Fibroblast of skin of back (primary cell): ENCODE measurements at places on chromosomes 2 and 18.

- peak; percentile 39 for DNase-seq
Observed at GRCh38 chr2:147739508-147739907, 105.3 kb upstream of the ACVR2A start.

DNA sequence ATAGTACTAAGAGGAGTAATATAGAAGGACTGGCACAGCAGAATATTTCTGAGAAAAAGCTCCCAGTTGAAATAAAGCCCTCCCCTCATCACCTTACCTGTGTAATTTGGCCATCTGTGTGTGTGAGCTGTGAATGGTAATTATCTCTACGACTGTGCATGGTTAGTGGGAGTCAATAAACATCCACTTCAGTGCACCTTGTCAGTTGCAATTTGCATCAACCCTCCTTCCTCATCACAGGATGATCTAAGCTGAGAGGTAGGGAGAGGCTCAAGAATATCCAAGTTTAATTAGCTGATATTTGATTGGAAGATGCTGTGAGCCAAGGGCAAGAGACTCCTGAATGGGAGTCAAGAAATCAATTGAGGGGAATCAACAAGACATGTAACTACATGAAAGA, 694.9 kb upstream of the KLHL29 start:
- DNase-seq: no peak

DNA sequence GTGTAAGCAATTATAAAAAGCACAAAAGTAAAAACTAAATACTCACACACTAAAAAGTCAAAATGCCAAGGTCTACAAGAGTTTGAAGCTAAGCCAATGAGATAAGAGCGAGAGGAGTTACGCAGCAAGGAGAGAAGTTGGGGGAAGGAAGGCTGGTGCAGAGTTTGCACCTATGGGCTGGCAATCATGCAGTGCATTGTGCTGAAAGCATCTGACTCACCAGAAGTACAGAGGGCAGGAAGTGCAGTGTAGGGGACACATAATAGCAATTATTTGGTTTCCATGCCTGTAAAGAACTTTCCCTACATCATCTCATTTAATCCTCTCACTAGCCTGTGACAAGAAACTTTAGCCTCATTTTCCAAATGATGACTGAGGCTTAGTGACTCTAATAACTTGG, 142.7 kb upstream of the KYNU start:
- DNase-seq: no peak

DNA sequence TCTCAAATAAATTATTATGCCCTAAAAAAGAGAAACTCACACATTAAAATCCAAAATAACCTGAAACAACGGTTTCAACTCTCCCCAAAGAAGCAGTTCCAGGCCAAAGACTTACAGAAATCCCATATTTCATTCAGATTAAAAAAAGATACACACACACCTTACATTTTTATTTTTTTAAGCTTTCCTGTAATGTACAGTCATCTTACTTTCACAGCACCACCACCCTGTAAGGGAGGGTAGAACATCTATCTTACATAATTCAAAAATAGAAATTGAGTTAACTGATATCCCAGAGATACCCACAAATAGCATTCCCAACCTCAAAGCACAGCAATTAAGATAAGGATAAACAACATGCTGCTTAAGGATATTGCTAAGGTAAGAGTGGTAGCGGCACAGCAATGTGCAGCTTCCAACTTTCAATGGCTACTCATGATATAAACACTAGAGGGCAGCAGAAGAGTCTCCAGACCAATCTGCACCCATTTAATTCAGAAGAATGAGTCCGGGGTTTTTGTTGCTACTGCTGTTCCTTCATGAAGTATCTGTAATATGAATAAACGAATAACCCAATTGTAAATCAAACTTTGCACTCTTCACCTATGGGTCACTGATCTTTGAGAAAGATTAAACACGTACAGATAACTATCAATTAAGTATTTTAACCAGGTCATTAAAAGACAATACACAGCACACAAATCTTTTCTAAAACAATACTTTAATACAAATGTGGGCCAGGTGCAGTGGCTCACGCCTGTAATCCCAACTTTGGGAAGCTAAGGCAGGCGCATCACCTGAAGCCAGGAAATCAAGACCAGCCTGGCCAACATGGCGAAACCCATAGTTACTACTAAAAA, 11.3 kb downstream of the GFPT1 start:
- DNase-seq: peak; percentile 51

DNA sequence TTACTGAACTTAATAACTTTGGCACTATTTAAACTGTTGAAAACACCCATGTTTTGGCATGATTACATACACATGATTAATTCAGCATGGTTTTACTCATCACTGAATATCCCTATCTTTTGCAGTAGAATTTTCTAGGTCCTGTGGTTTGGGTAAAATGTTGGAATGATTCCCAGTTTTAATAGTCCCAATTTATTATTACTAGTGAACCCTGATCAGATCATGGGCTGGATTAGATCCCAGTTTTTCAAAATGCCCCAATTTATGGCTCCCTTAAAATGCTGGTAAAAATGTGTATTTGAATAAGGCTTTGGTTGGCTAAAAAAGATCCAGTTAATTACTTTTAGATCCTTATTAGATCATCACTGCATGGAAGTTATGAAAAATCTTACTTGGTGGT, 273.6 kb upstream of the NRP2 start:
- peak; percentile 26 for DNase-seq

GRCh38 chr2:134217924-134218323, 35.9 kb upstream of the MGAT5 start:
- no peak for DNase-seq

DNA sequence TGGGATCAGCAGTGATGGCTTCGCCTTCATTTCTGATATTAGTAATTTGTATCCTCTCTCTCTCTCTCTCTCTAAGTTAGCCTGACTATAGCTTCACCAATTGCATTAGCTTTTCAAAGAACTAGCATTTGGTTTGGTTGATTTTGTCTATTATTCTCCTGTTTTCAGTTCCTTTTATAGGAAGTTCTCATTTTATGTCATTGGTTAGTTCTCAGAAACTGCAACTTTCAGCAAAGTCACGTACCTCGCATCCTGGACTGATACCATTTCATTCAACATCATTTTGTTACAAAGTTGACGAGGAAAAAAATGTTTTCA, 450.8 kb downstream of the EIPR1 start:
- DNase-seq: no peak

GRCh38 chr2:30310371-30310770, 79.0 kb downstream of the LBH start:
- no peak for DNase-seq

DNA sequence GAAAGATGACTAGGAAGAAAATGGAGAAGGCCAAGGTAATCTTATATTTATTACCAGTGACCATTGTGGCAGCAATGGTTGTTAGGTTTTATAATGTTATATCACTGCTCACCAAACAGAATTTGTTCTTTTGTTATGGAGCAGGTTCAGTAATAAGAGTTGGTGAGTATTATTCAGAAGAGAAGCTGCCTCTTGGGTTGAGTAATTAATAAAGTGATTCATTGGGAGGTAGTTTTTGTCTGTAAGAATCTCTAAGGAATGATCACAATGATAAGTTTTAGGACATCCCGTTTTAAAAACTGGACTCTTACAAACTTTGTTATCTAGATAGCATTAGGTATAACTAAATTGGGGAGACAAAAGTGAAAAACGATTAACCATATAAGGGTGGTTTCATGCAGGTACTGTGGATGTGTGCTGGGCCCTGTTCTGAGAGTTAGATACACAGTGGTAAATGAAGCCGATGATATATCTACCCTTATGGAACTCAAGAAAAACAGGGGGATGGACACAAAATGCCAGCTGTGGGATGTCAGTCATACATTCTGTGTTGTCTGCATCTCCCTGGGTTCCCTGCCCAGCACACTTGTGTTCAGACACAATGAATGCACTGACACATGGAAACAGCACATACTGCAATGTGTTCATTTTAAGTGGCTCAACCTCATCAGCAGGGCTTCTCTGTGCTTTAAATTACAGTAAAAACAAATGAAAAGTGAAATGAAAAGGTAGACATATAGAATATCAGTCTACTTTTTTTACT, 7.5 kb downstream of the MAP4K4 start:
- peak; percentile 11 for DNase-seq

DNA sequence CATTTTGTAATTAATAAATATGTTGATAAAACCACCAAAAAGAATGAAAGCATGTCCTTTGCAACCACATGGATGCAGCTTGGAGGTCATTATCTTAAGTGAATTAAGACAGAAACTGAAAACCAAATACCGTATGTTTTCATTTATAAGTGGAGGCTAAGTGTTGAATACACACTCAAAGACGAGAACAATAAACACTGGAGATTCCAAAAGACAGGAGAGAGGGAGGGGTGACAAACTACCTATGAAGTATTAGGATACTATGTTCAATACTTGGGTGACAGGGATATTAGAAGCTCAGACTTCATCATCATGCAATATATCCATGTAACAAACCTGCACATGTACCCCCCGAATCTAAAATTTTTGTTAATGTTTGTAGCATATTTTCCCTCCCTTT, 7.0 kb downstream of the ERLEC1 start:
- no peak for DNase-seq

GRCh38 chr2:160408173-160408958, 85.2 kb downstream of the RBMS1 start:
- DNase-seq: peak; percentile 25

GRCh38 chr2:132915812-132916549, 246.0 kb upstream of the LYPD1 start:
- DNase-seq: peak; percentile 40

GRCh38 chr2:220969348-220969747, 602.8 kb downstream of the EPHA4 start:
- DNase-seq: no peak

- DNase-seq: peak; percentile 69
Observed at GRCh38 chr2:85673716-85674375, 5.8 kb upstream of the SFTPB start.

GRCh38 chr2:165634855-165635254, 159.2 kb downstream of the GALNT3 start:
- DNase-seq: peak; percentile 17

- no peak for DNase-seq
Observed at GRCh38 chr2:68320118-68320641, 431 bp upstream of the CNRIP1 start.

DNA sequence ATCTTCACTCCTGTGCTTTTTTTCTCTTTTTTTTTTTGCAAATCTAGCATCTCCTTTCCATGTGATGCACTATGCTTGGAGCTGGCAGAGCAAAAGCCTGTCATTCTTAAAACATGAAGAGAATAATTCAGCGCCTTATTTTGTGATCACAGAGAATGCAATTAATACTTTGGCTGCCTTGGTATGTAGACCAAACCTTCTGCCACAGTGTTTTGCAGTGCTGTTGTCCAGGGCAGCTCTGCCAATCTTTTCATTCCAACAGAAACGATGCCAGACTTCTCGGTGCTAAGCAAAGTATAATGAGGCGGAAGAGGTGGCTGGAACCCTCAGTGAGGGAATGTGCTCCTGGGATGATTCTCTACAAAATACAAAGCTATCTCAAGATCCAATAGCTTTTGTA, 25.6 kb downstream of the BCL2 start:
- DNase-seq: no peak

GRCh38 chr2:210046851-210047500, 44.5 kb downstream of the RPE start:
- DNase-seq: no peak

GRCh38 chr2:111657351-111657975, 226.5 kb downstream of the ANAPC1 start:
- DNase-seq: no peak

GRCh38 chr18:28494151-28494550, 317.2 kb upstream of the CDH2 start:
- peak; percentile 62 for DNase-seq

GRCh38 chr18:1665079-1665478, 760.4 kb downstream of the ADCYAP1 start:
- no peak for DNase-seq

- no peak for DNase-seq
Observed at GRCh38 chr18:37762076-37762621, 196.6 kb upstream of the CELF4 start.

DNA sequence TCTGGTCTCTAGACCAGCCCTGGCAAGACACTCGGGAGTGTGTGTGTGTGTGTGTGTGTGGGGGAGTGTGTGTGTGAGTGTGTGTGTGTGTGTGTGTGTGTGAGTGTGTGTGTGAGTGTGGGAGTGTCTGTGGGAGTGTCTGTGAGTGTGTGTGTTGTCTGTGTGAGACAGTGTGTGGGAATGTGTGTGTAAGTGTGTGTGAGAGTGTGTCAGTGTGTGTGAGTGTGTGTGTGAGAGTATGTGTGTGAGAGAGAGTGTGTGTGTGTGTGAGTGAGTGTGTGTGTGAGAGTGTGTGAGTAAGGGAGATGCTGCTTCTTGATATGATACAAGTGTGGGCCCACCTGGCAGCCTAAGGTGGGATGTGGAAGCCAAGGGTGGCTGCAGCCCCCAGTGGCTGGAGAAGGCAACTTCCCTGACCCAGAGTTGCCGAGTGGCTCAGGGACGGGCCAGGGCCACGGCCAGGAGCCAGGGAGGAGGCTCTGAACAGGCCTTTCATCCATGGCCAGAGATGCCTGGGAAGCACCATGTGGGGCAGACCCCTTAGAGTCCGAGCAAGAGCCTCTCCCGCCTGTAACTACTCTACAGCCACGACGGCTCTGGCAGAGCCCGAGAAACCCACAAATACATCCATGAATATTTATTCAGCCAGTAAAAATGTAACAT, 159.3 kb upstream of the MYCN start:
- DNase-seq: no peak

DNA sequence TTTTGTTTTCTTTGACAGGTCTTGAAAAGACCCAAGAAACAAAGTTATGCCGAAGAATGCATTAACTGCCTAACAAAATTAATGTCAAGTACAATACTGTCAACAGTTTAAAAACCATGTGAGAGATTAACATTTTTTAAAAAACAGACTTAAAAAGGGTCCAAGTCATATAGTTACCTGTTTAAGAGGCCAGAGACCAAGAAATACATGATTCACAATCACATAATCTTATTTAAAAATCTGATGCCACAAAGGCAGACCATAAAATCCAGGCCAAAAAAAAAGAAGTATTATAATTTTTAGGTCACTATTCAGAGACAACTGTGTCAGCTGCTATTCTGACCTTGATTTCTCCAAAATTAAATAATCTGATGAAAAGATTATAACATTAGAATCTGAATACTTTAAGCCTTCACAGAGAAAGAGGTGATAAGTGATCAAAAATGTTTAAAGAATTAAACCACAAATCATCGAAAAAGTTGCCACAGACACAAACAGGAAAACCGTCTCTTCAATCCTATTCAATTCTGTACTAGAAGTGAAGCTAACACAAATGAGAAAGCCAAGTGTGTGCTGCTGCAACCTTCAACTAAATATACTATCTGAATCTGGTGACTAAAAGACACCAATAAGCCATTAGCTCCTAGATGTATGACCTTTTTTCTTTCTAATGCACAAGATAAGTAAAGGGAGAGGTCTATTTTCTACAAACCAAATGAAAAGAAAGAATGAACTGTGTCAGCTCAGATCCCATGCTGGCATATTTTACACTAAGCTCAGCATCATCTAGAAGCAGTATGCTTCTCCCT, 286.0 kb downstream of the ZEB2 start:
- no peak for DNase-seq
